ENCODE measurements at places on chromosomes 7 and 10.
A peak's percentile ranks its signal among the peaks of the same experiment; 100 is the strongest.

GRCh38 chr10:49299816-49300139 is 808 bp downstream of the C10orf71 start:
- no peak for DNase-seq

DNA sequence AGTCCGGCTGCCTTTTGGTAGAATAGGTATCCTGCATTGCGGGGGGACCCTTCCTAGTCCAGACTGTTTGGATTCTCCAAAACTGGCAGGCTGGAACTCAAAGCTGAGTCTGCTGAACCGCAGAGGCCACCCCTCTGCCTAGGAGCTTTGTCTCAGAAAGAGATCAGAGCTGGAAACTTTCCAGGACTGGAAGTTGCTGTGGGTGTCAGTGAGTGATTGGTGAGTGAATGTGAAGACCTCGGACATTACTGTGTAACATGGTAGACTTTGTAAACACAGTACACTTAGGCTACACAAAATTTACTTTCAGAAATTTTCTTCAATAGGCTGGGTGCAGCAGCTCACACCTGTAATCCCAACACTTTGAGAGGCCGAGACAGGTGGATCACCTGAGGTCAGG is 103.8 kb downstream of the DNAJC1 start:
- DNase-seq: no peak

DNA sequence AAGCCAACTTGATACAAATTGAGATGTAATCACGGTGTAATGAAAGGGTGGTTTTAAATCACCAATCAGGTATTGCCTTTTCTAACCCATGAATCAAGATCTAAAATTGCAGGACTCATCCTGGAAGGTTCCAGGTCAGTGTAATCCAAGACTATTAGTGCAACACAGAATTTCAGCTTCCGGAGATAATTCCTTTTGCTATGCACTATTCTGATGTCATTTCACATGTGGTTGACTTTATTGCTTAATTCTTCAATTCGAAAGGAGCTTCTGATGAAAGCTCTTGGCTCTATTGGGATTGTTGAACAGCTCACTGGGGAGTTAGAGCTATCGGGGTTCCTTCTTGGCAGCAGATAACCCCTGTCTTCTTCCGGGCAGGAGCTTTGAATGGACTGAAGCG is 147.4 kb upstream of the INSYN2A start:
- DNase-seq: no peak

GRCh38 chr10:73932620-73933112 is 21.7 kb downstream of the PLAU start:
- DNase-seq: no peak

DNA sequence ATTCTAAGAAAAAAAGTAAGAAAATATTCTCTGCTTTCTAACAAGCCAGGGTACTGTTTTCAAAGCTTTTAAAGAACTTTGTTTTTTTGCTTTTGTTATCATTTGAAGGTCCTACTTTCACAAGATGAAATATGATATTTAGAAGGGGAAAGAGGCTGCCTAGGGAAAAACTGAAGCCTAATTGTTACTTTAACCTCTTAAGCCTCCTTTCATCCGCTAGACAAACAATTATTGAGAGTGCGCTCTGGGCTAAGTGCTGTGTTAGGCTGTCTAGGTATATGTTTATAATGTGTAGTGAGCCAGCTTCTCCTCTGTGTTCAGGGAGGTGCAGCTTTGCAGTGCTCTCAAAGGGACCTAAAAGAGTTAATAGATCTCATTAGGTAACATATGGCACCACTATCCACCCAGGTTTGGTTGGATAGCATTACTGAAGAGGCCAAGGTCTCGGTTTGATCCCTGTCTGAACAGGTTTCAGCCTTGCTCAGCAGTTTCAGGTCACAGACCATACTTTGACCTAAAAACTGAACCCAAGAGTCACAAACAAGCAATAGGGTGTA is 17.9 kb downstream of the PDK4 start:
- DNase-seq: no peak

DNA sequence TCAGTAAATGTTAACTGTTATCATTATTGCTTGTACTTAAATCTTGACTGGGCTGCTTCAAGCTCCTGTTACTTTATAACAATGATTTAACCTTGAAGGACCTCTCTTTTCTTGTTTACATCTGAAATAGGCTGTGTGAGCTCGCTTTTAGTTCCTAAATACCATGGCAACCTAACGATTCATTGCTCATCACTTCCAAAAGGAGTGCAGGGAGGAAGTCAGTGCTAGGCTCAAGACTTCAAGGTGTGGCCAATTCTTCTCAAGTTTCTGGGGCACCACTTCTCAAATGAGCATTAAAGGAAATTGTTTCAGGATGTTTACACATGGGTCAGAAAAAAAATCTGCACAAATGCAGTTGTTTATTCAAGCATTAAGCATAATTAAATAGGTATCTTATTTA is 284.2 kb downstream of the MTERF1 start:
- DNase-seq: no peak

GRCh38 chr10:90222372-90222771 is 521.0 kb downstream of the KIF20B start:
- DNase-seq: no peak

- no peak for DNase-seq
Measured at GRCh38 chr7:51297986-51298385, 18.6 kb downstream of the COBL start.

DNA sequence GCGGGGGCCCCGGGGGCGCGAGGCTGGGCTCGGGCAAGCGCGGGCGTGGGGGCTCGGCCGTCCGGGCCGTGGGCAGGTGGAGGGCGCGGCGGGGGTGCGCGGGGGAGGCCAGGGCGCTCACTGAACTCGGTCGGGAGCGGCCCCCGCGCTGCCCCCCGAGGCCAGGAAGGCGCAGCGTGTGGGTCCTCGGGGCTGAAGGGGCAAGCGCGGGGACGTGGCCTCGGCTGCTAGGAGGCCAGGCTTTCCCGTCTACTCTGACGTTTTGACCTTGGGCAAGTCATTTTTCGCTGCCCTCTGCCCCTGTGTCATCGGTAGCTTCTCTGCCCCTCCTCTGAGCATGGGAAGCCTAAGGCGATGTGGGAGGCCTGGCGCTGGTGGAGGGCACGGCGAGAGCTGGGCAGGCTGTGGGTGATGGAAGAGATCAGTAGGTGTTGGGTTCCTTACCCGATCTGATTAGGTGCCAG is 441 bp downstream of the FBH1 start:
- DNase-seq: peak; percentile 38

- no peak for DNase-seq
Measured at GRCh38 chr7:99211241-99211602, 3.3 kb upstream of the KPNA7 start.

GRCh38 chr7:130344271-130344866 is at the start of gene CPA5:
TSS of gene CPA5 (plus strand) at chr7:130344816. CDS start at chr7:130346486, 1,670 bp downstream.
- no peak for DNase-seq

DNA sequence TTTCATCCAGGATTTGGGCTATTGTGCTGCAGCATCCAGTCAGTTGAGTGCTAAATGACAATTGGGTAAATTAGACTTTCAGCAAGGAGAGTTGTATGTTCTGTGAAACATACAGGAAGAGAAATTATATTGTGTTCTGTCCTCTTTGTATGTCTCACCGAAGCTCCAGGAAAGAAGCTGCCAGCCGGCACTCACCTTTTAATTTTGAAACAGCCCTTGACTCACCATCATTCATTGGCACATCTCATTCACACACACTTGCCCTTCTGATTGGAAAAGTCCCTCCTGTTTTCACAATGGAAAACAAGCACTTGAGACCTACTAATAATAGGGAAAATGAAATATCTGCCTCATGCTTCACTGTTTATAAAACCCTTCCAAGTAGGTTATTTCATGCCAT is 495.6 kb downstream of the RPS24 start:
- DNase-seq: no peak

DNA sequence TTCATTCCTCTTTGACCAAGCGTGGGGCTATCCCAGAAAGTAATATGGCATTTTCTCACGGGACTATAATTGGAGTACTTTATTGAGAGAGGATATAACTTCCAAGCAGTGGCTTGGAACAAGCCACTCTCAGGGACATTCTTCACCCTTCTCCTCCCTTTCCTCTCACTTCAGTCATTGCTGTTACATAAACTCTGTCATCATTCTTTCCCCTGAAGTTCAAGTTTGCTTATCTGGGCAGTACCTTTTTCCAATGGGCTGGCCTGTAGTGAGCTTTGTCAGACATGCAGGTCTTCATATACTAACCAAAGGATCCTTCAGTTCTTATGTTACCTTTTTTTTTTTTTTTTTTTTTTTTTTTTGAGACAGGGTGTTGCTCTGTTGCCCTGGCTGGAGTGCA is 58.7 kb upstream of the KMT2E start:
- no peak for DNase-seq

DNA sequence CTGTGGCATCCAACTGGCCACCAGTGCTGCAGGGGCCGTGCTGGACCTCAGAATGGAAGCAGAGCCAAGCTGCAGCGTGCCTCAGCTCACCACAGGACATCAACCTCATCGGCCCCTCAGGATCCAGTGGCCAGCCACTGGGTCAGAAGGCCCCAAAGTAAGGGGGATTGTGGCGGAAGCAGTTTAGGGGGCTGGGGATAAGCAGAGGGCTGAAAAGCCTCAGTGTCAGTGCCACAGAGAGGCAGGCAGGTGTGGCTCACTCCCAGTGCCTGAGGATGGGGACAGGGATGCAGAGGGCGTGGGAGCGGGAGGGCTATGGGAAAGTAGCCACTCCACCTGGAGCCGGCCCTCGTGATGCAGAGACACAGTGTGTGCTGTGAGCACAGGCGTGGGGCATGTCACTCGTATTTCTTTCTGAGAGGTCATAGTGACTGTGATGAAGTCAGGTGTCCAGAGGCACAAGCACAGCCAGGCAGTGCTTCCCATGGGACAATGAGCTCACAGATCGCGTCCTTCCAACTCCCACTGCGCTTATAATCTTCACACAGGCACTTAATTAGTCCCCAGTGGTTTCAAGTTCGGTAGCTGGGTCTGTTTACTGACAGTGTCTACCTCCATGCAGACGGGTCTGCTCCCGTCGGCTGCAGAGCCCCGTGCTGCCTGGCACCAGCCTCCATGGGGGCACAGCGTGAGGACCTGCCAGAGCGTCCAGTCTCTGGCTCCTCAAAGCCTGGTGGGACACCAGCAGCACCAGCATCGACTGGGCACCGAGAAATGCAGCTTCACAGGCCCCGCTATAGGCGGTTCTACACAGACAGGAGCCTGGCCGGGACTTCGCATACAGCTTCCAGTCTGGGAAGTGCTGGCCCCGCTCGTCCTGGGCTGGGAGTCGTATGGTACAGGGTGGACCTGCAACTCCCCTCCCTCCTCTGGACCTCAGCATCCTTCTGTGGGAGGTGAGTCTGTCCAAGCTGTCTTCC is 42.9 kb upstream of the CNPY1 start:
- DNase-seq: no peak

GRCh38 chr10:77398986-77399755 is 238.4 kb downstream of the KCNMA1 start:
- DNase-seq: no peak

DNA sequence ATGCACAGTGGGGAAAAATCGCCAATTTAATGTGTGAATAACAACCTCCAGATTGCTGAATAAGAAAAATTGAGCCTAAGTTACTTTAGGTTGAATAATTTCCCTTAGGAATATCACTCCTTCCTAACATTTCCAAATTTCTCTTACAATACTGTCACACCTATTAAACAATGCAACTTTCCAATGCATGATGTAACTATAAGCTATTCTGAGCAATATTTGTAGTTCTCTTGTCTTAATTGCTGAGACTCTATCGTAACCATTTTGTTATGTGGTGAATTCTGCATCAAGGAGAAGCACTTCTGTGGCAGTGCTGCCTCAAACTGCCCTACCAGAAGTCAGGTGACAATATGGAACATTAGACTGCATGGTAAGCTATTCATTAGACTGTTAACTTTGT is 386.7 kb upstream of the LRRN3 start:
- no peak for DNase-seq

GRCh38 chr10:73585327-73585726 is 5.8 kb downstream of the USP54 start:
- DNase-seq: no peak

DNA sequence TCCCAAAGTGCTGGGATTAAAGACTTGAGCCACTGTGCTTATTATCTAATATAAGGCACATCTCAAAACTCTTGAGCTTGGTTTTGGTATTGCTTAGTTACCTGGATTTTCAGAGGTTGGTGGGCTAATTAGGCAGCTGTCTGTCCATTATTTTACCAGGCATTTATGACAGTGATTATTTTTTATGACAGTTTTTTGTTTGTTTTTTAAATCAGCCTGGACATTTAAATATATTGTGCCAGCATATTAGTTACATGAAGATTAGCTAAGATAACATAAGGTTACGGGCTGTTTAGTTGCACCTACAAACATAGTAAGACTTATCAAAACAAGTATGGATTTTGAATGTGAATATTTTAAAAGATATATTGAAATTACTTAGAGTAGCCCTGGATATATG is 2.6 kb upstream of the ZRANB1 start:
- no peak for DNase-seq

GRCh38 chr7:106384373-106384772 is 99.6 kb upstream of the NAMPT start:
- no peak for DNase-seq

DNA sequence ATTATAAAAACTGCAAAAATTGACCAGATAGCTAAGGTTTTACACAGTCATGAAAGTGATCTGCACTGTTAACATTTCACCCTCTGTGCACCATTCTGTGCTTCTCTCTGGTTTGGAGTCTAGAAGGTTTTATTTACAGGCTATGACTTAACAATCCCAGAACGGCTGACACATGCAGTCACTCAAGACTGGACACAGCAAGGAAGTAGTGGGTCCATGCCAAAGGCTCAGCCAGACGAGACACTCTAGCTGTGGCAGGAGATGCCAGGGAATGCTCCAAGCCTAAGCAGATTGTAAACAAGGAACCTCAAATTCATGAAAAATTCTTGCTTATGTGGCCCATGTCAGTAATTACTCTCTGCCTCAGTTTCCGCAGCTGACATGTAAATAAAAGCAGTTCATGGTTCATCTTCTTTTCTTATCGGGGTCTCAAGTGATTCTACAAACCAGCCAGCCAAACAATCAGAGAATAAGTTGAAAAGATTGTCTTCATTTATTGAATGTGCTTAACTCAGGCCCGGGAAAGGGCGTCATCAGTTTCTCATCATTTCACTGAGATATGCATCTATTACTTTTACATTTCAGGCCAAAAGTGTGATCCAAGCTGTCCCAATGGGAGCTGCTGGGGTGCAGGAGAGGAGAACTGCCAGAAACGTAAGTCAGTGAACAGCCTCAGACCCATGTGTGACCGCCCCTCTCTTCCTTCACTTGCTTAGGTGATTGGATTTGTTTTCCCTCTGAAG is 132.1 kb downstream of the EGFR start:
- DNase-seq: no peak

DNA sequence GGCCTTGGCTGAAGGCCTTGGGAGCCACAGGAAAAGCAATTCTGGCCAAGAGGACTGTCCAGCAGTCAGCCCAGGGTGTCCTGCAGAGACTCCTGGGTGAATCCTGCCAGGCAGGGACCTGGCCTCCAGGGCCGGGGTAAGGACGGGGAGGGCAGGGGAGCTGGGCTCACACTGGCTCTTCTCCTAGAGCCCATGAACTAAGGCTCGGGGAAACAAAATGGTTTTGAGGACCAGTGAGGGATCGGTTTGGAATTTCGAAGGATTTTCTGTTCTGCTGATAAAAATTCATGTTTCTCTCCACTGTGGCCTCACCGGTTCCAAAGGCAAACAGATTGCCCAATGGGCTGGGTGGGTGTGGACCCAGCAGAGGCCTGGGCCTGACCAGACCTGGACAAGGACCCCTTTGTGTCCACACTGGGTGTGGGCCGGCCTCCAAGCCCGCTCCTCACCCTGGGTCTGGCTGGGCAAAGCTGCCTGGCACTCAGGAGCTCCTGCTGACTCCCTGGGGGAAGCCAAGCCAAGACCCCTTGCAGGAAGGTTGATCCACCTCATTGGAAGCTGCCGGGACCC is 27.3 kb downstream of the FAM20C start:
- DNase-seq: no peak

GRCh38 chr7:113915956-113916355 is 2.9 kb downstream of the PPP1R3A start:
- DNase-seq: no peak

Data from glutamatergic neuron (in vitro differentiated cells).